ENCODE measurements at places on chromosomes 3 and 15.

DNA sequence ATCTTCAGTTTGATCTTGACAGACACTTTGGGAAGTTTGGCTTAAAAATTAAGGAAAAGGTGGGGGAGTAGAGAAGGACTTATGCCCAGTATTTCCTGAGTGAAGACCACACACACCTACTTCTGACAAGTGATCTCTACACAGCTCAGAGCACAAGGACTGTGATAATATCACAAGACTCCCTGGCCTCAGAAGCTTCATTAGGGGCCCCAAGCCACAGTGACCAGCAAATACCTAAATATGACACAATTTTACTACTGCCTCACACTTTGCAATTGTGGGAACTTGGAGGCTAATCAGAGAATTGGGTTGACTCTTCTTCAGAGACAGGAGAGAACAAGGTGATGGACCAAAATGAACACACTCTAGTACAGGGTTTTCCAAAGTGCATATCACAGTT, 2.6 kb downstream of the ILDR1 start:
- DNase-seq, result no peak

DNA sequence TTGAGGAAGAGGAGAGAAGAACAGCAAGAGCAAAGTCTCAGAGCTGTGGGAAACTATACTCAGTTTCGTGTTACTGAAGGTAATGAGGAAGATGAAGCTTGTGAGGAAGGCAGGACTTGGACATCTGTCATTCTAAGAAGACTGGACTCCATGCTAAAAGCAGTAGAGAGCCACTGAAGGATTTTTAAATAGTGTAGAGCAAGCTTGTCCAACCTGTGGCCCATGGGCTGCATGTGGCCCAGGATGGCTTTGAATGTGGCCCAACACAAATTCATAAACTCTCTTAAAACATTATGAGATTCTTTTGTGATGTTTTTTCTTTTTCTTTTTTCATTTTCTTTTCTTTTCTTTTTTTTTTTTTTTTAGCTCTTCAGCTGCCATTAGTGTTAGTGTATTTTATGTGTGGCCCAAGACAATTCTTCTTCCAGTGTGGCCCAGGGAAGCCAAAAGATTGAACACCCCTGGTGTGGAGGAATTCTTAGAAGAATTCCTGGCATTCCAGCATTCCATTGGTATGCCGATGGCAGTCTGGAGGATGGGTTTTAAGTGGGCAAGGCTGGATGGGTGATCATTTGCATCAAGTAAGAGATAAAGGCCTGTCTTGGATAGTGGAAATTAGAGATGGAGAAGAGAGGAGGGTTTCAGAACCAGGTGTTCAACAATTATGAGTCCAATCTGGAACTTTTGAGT, 6.9 kb upstream of the NFKBIZ start:
- DNase-seq, result no peak

DNA sequence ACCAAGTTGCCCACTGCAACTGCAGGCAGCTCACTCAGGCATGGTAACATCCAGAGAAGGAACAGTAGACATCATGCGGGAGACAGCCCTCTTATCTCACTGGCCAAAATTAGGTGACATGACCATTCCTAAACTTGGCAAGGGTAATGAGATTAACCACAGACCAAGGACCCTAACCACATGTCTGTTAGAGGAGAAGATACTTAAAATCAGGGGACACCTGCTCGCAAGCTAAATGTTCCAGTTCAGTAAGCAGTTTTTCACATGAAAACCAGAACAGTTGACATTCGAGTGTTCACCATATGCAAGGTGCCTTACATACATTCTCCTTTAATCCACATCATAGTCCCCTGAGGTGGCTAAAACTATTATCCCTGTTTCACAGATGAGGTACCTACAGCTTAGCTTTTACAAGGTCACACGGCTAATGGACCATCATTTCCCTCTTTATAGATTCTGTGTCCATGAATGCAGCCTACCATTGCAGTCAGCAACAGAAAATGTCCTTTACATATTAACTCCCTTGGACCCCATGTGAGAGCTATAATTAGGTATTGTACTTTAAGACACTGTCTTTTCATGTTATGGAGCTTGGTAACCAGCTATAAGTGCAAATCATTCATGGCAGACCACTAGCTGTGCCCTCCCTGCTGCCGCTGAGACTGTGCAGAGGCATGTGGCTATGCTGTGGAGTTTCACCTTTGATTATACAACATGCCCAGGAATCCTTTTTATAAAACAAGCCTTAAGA, 154.1 kb downstream of the LIPC start:
- no peak for DNase-seq

DNA sequence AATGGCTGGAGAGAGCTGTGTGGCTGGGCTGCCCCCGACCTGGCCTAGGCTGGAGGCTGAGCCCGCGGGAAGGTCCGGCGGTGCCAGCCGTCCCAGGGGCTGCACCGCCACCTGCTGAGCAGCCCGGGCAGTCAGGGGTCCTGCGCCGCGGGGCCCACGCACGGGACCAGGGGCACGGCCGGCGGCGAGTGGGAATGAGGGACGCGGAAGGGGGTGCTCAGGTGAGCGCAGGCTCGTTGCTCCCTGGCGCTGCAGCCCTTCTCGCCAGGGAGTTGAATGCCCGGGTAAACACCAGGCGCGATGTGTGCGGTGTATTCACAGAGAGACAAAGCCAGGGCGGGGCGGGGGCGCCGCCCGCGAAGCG, 666 bp upstream of the SEMA3F start:
- no peak for DNase-seq

DNA sequence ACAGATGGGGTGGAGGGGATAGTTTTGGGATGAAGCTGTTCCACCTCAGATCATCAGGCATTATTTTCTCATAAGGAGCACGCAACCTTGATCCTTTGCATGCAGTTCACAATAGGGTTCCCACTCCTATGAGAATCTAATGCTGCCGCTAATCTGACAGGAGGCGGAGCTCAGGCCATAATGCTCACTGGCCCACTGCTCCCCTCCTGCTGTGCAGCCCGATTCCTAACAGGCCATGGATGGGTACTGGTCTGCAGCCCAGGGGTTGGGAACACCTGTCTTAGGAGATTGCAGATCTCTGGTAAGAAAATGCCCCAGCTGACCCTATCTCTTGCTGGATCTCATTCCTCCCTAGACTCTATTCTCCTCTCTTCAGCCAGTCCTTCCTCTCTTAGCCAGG, 6.8 kb downstream of the CSTA start:
- no peak for DNase-seq

- no peak for DNase-seq
Measured at GRCh38 chr3:86774082-86774691, 216.8 kb downstream of the VGLL3 start.

DNA sequence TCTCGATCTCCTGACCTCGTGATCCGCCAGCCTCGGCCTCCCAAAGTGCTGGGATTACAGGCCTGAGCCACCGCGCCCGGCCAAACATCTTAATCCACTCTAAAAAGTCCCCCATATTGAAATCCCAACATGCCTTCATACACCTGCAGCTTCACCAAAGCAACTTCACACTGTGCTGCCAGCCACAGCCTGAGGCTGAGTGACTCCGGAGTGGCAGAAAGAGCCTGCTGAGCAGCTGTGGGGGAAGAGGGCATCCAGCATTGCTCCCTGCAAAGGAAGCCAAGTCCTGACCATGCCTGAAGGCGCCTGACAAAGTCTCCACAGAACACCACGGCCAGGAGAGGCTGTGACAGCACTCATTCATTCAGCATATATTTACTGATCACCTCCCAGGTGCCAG, 21.6 kb upstream of the VGLL4 start:
- no peak for DNase-seq

- DNase-seq, result no peak
Measured at GRCh38 chr15:100536733-100537132, 8.0 kb upstream of the CERS3 start.

GRCh38 chr3:127490271-127491023, 100.1 kb downstream of the TPRA1 start:
- DNase-seq, result no peak

- no peak for DNase-seq
Measured at GRCh38 chr3:111781561-111782446, 77.3 kb upstream of the PHLDB2 start.

GRCh38 chr3:57783186-57784088, 27.3 kb downstream of the SLMAP start:
- DNase-seq, result peak; percentile 29

GRCh38 chr3:185332026-185332735, 30.8 kb upstream of the MAP3K13 start:
- DNase-seq, result no peak

DNA sequence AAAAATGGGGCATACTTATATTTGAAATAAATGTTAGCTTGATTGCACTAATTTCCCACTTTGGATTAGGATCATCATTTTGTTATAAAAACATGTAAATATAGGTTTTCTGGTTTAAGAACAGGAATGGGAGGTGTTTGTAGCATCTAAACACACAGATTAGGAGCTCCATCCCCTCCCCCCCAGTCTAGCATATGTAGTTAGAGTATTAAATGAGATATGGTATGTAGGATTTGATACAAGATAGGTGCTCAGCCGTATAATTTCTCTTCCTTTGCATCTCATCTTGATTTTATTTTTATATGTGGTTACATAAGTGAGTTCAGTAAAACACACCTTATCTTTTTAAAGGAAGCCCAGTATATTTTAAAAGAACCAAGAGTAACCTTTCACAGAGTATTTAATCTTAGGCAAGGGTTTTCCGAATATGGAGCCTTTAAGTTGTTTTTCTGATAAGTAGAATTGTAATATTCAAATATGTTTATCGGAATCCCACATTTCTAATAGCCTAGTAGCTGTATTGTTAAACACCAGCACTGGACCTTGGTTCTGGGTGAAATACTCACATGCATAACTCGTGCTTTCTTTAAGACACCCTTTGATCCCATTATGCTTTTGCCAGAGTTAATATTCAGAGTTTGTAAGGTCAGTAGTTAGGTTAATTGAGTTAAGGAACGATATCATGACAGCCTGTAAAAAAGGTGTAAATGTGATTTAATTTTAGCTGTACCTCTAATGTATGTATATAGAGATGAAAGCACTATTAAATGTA, 2.3 kb downstream of the SLC25A36 start:
- DNase-seq, result no peak

DNA sequence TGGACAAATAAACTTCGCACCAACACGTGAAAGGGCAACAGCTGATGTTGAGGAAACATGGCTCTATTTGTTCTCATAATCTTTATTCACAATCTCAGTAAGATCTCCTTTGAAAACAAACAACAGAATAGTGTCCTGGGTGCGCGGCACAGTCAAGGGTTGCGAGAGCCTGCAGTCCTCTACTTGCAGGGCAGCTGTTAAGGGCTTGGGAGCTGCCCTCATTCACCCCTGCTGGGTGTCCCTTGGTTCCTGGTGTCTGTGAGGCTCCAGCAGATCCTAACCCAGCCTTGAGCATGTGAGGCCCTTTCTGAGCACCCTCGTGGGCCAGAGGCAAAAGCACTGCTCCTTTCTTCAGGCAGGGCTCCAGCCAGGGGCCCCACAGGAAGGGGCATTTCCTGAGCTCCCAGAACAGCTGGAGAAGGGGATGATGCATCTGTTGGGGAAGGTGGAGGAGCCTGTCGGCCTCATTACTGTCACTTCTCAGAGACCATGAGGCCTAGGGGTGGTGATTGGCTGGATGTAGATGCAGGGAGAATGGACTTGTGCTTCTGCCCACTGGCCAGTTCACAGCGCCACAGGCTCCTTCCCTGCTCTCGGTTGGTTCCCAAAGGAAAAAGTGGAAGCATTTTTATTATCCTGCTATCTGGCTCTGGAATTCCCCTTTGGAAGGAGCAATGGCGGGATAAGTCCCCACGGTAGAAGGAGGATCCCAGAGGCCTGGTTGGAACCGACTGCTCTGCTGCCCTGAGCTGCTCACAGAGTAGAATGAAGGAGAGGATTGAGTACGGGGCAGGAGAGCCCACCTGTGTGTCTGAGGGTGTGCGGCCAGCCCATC, 51.9 kb upstream of the KLF13 start:
- no peak for DNase-seq

GRCh38 chr3:36945333-36945980, 603 bp upstream of the TRANK1 start:
- DNase-seq, result no peak

- no peak for DNase-seq
Measured at GRCh38 chr3:177015881-177016280, 181.4 kb downstream of the TBL1XR1 start.

DNA sequence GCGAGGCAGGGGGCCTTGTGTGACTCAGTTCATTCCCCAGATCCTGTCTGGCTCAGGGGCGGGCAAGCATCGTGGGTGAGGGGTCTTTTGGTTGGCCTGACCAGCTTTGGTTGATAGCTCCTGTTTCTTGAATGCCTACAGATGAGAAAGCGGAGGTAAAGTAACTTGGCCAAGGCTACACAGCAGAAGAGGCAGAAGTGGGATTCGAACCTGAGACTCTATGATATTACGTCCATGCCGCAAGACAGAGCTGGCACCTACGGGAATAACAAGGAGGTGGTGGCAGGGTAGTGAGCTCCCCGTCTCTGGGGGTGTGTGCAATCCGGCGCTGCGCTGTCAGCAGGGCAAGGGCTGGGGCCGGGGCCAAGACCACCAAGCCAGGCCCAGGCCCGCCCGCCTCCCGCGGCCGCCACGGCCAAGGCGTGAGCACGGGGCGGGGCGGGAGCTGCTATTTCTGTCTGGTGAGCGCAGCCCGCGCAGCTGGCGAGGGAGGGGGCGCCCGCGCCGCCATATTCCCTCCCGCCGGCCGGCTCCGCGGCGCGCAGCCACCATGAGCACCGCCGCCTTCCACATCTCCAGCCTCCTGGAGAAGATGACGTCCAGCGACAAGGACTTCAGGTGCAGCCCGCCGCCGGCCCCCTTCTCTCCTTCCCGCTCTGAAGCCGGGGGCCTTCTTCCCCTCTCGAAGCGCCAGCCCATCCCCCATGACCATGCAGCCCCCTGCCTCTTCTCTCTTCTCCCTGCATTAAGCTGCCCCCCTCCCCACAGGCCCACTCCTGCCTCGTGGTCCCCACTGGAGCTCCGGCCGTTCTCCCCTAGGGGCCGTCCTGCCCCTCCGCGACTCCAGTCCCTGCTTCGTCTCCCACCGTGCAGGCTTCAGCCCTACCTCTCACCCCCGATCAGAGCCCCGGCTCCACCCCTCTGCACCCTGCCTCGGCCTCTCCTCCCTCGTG, at the start of gene CAND2:
CAND2 (plus strand) TSS at position 510 of the 953 bp plus-strand sequence; CDS start at position 551, 41 bp downstream.
- DNase-seq, result peak; percentile 80

DNA sequence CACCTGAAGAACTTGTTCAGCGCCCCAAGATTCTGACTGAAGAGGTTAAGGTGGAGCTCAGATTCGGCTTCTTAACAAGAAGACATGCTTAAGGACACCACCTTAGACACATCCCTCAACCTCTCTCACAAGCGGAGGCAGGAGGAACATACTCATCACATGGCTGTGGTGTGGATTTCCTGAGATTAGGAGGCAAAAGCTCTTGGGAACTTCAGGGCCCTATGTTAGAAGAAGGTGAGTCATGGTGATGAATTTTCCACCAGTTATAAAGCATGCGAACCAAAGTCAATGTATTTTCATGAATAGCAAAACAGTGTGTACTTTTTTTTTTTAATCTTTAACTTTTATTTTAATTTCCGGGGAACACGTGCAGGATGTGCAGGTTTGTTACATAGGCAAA, 212.2 kb upstream of the SUCLG2 start:
- no peak for DNase-seq

DNA sequence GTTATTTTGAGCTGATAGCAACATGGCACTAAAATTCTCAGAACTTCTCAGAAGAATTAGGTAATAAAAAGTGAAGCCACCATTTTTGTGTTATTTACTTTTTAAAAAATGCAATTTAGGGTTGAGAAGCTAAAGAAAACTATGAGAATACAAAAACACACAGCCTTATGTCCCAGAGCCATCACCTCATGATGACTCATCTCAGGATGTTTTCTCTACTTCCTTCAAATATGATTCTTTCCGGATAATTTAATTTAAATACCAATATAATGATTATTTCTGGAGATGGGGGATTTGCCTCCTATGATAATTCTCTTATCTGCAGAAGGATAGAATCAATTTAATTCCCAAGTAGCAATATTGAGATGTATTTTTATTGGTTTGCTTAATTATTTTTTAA, 105.6 kb upstream of the BFSP2 start:
- no peak for DNase-seq

GRCh38 chr3:103218146-103218545, 783.3 kb downstream of the ZPLD1 start:
- no peak for DNase-seq

All from left ventricle myocardium inferior (tissue), 1 donor.